ENCODE measurements at places on chromosomes 2 and 18.
A peak's percentile ranks its signal among the peaks of the same experiment; 100 is the strongest.

- DNase-seq, result no peak
Observed at GRCh38 chr2:233831861-233832260, 22.5 kb downstream of the HJURP start.

- DNase-seq, result no peak
Observed at GRCh38 chr2:176150584-176151441, 537 bp upstream of the HOXD4 start.

DNA sequence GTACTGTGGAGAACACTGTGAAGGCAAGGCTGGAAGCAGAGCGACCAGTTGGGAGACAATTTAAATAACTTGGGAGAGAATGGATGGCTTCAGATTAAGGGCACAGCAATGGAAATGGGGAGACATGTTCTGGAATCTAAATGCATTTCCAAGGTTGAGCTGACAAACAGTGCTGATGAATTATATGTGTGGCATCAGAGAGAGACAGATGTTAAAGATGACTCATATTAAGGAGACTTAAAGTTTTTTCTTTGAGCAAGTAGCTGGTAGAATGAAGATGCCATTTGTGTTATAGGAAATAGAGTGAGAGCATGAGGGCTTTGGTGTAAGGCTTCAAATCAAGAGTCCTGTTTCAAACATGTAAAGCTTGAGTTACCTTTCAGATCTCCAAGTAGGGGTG is 441.8 kb downstream of the SETBP1 start:
- no peak for DNase-seq

DNA sequence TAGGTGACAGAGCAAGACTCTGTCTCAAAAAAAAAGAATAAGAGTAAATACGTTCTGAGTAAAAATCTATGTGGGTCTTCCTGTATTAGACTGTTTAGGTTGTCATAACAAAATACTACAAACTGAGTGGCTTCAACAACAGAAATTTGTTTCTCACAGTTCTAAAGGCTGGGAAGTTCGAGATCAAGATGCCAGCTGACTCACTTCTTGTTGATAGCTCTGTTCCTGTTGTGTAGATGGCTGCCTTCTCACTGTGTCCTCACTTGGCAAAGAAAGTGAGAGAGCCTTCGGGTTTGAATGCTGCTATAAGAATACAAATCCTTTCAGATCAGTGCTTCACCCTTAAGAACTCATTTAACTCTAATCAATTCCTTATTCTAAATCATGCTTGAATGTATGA is 430.0 kb upstream of the VWC2L start:
- no peak for DNase-seq

DNA sequence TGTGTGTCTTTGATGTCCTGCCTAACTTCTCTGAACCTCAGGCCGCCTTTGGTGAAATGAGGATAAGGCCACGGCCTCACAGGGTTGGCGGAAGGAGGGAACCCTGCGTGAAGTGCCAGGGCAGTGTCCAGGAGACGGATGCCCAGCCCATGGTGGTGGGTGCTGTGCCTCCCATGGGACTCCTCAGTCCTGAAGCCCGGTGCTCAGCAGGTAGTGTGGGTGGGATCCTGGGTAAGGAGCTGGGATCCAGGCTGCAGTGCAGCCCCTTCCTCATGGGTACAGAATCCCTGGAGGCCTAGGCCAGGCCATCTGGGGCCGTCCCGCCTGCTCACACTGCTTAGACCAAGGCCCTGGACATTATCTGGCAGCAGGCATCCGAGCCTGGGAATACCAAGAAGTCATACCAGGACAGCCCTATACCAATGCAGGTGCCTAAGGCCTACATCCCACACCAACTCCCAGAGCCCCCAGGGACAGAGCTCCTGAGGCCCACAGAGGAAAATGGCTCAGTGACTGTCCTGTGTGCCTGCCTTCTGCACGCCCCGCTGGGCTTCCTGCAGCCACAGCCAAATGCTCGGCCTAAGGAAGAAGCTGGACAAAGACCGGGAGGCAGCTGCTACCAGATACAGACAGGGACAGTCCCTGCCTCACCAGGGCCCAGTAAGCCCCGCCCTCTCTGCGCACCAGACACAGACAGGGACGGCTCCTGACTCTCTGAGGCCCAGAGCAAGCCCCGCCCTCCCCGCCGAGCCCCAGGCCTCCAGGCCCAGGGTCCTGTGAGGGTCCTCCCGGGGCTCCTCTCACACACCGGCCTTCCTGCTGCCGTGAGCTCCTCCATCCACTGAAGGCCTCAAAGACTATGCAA is 78.0 kb downstream of the NDUFA10 start:
- no peak for DNase-seq

DNA sequence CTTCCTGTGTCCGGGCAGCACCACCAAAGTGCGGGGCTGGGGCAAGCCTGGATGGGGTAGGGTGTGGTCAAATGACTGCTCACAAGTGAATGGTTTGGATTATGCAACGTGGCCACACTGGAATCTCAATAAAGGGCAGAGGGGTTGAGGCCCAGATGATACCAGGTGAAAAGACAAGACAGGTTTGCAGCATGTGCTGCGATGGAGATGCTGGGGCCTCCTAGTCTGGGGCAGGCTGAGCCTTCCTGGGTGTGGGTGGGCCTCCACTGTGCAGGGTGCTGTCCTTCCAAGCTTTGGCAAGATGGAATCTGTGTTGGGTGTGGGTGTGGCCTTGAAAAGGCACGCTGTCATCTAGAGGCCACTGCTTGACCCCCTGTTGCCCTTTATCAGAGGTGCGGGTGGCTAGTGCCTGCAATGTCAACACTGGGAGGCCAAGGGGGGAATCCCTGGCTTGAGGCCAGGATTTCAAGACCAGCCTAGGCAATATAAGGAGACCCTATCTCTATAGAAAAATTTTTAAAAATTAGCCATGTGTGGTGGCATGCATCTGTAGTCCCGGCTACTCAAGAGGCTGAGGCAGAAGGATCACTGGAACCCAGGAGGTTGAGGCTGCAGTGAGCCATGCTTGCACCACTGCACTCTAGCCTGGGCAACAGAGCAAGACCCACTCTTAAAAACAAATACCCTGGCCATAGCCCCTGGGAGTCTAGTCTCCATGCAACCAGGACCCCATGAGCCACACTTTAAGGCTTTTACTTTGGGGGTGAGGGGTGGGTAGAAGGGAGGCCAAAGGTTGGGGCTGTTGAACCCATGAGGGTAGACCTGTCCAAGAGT is 13.8 kb downstream of the RRM2 start:
- DNase-seq, result no peak

DNA sequence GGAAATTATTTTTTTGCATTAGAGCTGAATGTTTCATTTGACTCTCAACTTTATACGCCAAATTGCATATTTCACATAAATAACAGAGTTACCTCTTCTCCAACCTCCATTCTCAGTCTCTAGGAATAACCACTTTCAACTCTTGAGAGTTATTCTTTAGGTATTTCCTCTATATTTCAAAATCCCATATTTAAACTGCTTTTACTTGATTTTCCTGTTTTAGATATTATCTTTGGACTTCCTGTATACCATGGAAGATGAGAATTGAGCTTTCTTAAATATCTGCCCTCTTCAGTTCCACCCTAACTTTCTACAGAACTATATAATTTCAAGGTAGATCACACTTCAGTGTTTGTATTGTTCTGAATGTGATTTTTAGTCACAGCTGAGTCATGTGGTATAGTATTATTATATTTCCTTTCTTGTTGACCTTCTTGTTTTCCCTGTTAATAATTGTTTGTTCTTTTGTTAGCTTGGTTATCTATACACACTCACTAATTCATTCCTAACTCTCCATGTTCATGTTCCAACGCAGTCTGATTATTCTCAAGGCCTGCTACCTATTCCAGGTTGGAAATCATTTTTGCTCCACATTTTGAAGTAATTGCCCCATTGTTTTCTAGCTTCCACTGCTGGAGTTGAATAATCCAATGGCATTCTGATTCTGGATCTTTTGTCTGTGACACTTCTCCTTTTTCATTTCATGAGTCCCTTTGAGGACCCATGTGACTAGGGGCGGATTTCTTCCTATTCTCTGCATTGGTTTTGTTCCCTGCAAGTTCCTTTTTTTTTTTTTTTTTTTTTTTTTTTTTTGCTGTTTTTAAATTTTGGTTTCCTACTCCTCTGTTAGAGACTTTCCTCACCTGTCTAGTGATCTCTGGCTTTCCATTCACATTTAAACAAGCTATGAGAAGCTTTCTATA is 156.8 kb upstream of the RBMS1 start:
- DNase-seq, result no peak

DNA sequence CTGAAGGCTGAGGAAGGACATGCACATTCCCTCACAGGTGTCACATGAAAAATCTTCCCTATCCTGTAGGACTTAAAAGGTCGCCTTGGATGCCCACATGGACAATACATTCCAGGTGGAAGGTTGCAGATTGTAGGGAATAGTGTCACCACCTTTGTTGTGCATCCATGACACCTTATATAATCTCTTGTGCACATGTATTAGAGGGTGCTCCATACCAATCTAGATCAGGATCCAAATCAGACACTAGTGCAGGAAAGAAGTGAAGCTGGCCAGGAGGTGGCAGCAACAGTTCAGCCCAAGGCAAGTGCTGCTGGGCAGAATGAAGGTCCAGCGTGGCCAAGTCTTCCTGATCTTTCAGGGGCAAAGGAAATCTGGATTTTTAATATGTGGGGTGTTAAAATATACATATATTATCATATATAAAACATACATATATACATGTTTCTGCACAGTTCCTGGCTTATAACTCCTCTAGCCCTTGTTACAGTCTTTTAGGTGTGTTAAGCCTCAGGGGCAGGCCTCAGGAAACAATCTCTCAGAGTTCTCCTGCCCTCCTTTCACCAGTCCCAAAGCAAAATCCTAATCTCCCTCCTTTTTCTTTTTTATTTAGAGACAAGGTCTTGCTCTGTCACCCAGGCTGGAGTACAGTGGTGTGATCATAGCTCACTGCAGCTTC is 16.6 kb downstream of the NIF3L1 start:
- DNase-seq, result peak; percentile 21

- no peak for DNase-seq
Observed at GRCh38 chr2:215856080-215856479, 157.3 kb downstream of the MREG start.

GRCh38 chr2:102261467-102262135 is 49.8 kb upstream of the IL1RL1 start:
- DNase-seq, result no peak

- no peak for DNase-seq
Observed at GRCh38 chr2:182933629-182934028, 67.2 kb upstream of the FRZB start.

- DNase-seq, result no peak
Observed at GRCh38 chr2:240168546-240169361, 28.3 kb upstream of the OTOS start.

DNA sequence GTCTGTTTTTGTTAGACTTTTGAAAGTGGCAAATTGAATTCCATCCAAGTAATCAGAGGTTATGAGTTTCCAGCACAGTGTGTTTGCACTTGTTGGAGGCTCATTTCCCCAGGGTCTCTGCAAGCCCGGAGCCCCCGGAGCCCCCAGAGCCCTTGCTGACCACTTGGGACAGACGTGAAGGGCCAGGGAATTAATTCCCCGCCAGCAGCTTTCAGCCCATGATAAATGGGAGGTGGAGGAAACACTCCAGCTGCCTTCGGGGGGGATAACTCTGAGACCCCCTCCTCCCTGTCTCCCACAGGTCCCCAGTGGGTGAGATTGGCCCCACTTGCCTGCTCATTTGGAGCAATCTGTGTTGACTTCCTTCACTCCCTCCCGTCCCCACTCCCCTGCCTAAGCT is 79.2 kb downstream of the KLHL29 start:
- no peak for DNase-seq

DNA sequence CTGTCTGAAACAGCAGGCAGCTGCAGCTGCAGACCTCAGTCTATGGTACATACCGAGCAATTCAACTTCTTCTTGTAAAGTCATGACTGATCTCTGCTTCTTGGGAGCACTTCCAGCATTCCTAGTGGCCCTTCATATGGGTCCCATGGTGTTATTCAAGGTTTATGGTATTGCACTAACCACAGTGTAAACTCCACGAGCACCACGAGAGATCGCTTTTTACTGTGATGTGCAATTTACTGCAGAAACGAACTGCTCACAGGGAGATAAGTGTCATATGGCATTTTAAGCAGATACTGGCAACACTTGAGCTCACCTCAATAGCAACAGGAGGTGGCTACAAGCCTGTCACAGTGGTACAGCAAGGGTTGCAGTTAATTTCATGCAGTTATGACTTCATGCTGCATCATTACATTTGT is 38.6 kb upstream of the SH3BP4 start:
- no peak for DNase-seq

DNA sequence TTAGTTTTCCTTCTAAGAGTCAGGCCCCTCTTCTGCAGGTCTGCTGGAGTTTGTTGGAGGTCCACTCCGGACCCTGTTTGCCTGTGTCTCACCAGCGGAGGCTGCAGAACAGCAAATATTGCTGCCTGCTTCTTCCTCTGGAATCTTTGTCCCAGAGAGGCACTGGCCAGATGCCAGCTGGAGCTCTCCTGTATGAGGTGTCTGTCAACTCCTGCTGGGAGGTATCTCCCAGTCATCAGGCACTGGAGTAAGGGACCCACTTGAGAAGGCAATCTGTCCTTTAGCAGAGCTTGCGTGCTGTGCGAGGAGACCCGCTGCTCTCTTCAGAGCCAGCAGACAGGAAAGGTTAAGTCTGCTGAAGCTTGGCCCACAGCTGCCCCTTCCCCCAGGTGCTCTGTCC is 4.8 kb downstream of the REG1B start:
- no peak for DNase-seq

GRCh38 chr2:16166327-16166981 is 226.1 kb downstream of the MYCN start:
- DNase-seq, result no peak

DNA sequence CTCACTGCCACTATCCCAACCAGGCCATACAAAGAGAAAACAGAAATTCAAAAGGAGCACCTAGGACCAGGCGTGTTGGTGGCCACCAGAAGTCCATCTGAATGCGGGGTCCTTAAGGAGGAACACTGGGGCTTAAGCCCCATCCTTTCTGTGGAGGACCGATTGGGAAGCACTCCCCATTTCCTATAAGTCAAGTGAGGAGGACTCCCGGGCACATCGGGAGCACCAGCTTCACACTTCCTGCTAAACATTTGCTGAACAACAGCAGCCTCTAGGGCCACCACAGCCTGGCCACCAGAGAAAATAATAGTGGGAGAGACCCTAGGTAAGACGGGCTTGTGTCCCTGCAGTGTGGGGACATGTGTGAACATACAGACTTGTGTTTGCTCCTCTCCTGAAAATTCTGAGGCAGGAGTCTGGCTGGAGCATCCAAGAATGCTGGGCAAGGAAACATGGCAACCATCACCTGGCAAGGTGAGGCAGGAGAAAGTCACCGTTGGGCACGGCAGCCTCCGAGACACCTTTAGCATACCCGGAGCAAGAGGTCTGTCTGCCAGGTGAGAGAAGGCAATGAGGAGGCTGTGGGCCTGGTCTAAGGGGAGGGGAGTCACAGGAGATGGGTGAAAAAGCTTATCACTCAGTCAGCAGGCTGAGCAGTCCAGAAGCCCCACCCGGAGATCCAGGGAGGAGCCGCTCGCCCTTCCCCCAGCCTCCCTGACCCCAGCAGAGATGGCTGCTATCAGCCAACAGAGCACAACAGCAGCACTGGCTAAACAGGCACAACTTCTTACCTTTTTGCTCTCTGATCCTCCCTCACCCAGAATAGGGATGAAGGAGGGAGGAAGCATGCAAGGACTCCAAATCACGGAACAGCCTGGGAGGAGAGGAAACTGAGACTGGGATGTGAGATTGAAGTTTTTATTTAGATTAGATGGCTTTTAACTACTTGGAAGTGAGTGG is 282.3 kb downstream of the EIPR1 start:
- no peak for DNase-seq
